ENCODE measurements at places on chromosomes 7 and 10.

DNA sequence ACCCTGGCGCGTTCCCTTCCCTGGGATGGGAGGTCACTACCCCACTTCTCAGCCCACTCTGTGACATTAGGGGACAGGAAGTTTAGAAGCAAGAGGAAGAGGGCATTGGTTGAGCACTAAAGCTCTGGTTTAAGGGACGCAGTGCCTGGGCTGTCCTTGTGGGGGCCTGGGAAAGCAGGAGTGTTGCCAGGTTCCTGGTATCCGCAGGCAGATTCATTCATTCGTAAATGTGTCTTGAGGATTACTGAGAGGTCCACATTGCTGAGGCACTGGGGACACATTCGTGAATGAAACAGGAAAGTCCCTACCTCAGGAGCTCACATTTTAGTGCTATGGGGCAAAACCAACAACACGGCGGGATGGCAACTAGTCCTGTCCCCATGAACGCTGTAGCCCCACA is 69.4 kb downstream of the COL13A1 start:
- DNase-seq = no peak

DNA sequence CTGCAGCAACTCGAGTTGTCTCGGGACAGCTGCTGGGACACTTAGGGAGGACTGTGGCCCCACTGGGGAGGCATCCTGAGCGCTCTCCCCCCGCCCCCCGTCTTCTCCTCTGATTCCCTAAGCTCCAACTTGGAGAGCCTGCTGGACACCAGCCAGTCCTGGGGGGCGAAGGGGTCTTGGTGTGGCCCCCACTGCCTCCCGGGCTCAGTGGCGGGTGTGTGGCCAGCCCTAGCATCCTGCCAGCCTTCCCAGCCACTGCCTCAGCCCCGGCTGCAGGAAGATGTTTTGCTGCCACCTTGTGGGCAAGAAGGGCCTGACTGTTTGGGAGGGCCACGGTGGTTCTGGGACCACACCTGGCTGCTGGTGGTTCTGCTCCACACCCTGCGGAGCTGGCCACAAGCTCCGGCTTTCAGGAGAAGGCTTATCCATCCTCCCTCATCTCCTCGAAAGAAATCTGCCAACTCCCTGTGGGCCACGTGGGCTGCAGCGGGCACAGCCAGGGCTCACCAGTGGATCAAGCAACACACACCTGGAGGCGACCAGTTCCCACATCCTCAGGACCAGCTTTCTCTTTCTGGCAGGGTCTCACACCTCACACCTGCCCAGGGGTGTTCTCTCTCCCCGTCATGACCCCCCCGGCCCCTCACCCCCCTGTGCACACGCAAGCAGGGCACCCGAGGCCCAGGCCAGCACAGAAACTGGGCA is 24.8 kb downstream of the AGAP3 start:
- no peak for DNase-seq

DNA sequence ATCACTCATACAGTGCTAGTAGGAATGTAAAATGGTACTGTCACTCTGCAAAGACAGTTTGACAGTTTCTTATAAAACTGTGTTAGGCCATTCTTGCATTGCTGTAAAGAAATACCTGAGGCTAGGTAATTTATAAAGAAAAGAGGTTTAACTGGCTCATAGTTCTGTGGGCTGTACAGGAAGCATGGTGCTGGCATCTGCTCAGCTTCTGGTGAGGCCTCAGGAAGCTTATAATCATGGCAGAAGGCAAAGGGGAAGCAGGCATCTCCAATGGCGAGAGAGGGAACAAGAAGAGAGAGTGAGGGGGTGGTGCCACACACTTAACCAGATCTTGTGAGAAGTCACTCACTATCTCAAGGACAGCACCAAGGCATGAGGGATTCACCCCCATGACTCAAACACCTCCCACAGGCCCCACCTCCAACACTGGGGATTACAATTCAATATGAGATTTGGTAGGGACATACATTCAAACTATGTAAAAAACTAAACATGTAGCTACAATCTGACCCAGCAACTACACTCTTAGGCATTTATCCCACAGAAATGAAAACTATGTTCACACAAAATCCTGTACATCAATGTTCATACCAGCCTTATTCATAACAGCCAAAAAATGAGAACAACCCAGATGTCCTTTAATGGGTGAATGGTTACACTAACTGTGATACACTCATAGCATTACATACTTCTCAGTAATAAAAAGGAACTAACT is 5.0 kb downstream of the ALDH18A1 start:
- DNase-seq = no peak

GRCh38 chr7:47007471-47007870 is 574.4 kb downstream of the TNS3 start:
- no peak for DNase-seq

GRCh38 chr10:11425296-11425610 is 186.2 kb downstream of the USP6NL start:
- DNase-seq = no peak

GRCh38 chr7:97078023-97078969 is 39.2 kb upstream of the SDHAF3 start:
- no peak for DNase-seq

DNA sequence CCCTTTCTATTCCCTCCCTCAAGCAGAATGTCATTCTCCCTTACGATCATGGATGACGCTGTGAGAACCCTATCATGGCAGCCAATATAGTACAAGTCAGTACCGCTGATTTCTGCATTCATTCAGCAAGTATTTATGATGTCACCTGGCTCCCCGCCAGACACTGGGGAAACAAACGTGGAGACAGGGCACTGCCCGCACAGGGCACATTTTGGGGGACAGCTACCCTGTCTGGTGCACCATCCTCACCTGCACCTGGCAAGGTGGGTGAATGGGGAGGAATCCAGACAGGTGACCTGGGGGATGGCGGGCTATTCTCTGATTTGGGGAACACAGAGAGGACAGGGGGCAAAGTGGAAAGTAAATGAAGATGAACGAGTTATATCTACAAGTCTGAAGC is 28.4 kb downstream of the MKI67 start:
- DNase-seq = no peak

DNA sequence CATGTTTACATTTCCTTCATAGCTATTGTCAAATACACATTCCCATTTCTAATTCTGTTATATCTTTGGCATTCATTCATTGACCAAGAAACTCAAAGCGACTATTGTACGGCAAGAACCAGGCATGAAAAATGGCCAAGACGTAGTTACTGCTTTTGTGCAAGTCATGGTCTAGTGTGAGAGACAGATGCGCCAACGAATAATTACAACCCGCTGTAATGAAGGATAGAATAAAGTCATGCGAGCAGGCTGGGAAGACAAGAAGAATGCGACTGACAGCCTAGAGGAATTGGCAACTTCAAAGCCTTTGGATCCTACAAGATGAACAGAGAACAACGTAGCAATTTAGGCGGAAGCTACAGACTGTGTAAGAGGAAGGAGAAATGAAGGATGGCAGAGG is 221.2 kb downstream of the CALN1 start:
- no peak for DNase-seq

DNA sequence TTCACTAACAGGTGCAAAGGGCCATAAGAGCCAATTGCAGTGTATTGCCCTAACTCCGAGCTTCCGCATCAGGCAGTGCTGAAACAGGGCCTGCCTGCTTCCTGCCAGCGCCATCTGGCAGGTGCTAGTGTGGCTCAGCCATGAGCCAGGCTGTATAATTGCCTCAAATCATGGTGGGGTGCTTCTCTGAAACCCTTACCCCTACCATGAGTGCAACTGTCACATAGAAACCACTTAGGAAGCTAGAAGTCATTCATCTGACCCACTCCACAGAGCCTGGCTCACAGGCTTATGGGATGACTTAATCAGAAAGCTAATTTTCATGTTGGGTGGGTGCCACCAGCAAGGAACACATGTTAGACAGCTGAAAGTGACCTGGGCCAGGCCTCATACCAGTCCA is 133.3 kb upstream of the LAMB4 start:
- DNase-seq = no peak

- no peak for DNase-seq
These were observed 163.3 kb downstream of the USP6NL start for GRCh38 chr10:11448190-11448544.

GRCh38 chr7:14047709-14048399 is 58.4 kb upstream of the ETV1 start:
- DNase-seq = no peak

- DNase-seq = no peak
These were observed 2.0 kb downstream of the BAZ1B start for GRCh38 chr7:73519867-73520672.

GRCh38 chr10:117762819-117763172 is 220.2 kb downstream of the EMX2 start:
- no peak for DNase-seq

DNA sequence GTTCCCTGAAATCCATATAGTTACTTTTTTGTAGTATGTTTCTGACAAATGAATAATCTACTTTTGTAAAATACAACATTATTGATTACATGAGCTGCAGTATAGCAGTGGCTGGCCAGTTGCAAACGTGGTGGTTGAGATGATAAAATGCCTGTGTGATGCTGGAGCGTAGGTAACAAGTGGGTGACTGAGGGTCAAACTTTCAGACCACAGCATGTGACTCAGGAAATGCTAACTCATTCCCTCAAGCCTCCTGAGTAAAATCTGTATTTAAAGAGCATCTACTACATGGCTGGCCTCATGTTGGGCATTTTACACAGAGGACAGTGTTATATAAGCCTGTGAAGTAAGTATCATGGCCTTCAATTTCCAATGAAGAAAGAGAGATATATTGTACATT is 585.2 kb downstream of the GRID1 start:
- DNase-seq = no peak

DNA sequence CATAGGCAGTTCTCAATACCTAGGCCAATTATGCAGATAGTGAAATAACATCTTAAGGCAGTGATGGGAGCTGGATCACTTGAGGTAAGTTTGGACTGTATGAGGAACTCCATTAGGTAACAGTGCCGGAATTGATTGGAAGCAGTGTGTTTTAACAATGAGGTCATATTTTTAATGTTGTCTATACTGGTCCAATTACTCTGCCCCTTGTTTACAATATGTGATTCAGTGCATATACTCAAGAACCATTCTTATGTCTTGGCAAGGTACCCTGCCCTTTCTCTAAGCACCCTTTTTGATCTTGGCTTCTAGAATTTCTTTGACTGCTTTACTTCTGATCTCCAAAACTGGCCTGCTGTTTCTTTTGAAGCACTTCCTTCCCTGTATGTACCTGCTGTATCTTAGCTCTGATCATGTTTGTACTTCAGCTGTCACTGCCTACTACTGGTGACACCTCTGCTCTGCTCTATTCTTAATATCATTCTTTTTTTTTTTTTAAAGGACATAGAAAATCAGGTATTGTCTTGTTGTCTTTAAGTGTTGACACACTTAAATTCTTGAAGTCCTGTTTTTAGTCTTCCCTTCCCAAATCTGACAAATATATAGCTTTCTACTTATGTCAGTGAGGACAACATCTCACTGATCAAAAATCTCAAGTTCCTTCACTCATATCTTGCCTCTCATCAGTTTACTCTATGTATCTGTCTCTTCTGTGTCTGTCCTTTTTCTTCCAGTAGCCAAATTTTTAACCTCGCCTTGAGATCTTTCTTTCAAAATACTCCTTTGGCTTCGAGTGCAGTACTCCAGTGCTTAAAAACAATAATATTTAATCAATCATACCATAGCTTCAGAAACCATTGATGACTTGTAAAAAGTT is 46.4 kb upstream of the RPA3 start:
- DNase-seq = no peak

DNA sequence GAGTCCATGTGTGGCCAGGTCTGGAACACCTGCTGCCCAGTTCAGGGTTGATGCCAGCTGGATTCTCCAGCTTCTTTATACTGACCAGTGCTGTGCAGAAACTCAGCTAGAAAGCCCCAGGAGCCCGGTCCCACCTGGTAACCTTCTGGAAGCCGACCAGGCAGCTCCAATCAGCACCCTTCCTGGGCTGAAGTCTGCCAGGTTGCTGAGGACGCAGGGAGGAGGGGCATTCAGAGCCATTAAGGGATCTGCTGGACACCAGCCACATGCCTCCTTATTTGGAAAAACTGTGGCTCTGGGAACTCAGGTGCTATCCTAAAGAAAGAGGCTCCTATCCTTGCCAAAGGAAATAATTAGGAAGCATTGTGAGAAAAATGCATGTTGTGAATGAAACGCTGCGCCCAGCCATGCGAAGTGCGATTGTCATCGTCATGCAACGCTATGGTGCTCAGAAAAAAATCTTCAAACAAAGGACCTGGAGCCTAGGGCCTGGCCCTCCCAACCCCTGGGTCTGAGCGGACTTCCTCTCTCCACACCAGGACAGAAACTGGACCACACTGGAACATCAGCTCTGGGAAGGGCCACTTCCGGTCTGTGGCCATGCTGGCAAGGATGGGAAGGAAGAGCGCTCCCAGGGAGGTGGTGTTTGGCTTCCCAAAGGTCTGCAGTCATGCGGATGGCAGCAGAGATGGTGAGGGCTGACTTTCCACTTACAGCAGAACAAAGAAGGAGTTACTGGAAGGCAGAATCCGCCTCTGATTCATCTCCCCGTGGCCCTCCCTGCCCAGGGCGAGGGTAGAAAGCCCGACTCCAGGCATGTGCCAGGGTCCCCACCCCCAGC is 90.1 kb downstream of the FAM53B start:
- no peak for DNase-seq

- peak; percentile 4 for DNase-seq
These were observed 94.6 kb upstream of the MACROH2A2 start for GRCh38 chr10:69957886-69958555.

GRCh38 chr10:50937230-50937907 is 51.9 kb upstream of the A1CF start:
- DNase-seq = no peak

DNA sequence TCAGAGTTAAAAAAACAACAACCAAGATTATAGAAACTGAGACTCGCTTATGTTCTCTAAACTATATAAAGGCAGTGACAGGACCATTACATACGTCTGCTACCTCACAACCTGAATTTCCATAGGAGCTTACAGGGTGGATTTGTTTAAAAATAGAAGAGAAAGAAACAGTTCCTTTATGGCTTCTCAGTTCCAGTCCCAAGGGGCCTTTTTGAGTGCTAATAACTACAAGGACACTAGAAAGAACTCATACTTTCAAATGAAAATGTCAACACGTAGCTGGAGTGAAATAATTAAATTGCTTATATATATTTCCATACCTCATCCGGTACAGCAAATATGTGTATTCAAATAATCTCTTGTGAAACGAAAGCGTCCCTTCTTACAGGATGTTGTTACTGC is 19.7 kb downstream of the TSPAN12 start:
- DNase-seq = no peak

DNA sequence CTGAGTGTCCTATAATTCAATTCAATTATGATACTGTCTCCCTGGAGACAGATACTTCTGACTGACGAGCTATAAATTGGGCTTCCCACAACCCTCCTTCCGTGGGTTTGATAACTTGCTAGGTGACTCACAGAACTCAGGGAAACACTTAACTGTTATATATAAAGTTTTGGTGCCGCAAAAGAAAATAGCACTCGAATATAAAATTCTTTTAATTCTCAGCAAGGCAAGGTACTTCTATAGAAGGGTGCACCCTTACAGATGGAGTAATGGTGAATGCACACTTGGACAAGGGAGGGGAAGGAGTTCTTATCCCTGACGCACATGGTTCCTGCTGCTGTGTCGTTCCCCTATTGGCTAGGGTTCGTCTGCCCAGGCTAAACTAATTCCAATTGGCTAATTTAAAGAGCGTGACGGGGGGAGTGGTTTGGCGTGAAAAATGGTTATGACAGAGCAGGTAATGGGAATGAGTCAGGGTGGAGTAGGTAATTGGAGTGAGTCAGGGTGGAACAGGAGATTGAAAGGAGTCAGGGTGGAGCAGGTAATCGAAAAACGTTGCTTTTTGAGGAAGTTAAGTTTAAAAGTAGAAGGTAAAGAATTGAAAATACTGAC is 20.8 kb upstream of the GHITM start:
- no peak for DNase-seq

- no peak for DNase-seq
These were observed 7.6 kb upstream of the TMEM236 start for GRCh38 chr10:17744341-17744861.

Data from AG09309 (cell line).